Hematopoietic multipotent progenitor cell treated with erythropoietin and hydrocortisone succinate and interleukin-3 and kit ligand, for 15 days (in vitro differentiated cells): ENCODE measurements at places on chromosomes 13 and 19.

DNA sequence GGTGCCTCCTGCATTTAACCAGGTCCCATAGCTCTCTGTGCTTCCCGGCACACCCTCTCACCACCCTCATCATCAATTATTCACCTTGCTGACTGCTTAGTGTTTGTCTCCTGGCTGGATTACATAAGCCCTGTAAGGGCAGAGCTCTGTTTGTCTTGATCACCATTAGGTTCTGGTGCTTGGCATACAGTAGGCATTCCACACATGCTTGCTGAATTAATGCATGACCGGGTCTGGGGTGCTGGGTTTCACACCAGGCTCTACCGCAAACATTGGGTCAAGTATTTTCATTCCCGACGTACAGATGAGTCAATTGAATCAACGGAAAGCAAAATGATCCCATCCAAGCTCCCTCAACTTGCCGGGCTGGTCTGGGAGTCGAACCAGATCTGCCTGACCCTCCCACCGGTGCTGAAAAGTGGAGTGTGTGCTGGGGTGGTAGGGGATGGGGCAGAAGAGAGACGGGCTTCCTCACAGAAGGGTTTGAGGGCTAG is 28.5 kb downstream of the VAV1 start:
- DNase-seq: no peak

DNA sequence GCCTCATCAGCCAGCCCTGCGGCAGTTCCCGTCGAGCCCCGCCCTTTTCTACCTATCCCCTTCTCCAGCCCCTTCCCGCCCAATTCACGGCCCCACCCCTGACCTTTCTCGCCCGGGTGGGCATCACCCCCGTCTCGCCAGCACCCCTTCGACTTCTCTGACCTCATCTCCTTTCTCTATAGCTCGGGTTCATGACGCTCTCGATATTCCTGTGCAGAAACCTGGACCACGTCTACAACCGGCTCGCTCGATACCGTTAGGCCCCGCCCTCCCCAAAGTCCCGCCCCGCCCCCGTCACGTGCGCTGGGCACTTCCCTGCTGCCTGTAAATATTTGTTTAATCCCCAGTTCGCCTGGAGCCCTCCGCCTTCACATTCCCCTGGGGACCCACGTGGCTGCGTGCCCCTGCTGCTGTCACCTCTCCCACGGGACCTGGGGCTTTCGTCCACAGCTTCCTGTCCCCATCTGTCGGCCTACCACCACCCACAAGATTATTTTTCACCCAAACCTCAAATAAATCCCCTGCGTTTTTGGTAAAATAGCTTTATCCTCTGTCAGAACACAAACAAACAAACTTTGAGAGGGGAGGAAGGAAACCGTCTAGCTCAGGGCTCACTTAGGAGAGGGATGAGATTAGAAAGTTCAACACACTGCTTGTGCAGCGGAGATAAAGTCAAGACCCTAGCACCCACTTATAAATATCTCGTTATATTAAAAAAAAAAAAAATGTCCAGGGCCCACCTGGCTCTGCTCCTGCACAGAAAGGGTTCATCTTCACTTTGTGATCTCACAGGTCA is 5.1 kb downstream of the CD37 start:
- no peak for DNase-seq

DNA sequence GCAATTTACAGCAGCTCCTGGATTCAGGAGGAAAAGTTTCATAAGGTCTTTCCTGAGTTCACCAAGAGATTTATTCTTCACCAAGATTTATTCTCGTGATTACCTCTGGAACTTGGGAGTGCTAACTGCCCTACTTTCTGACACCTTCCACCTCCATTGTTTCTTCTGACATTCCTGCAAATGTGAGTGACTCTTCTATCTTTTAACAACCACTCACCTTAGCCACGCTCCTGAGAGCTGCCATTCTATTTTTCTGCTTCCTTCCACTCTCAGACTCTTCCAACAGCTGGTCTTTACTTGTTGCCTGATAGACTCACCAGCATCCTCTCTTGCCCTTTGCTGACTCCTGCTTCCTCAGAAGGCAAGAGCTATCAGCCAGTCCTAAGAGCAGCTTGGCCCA is 11.5 kb upstream of the CBY2 start:
- no peak for DNase-seq

- no peak for DNase-seq
Observed at GRCh38 chr19:52532480-52532879, 5.0 kb downstream of the ZNF808 start.

GRCh38 chr19:34676697-34677385 is at the start of gene SCGB2B2:
TSS of gene SCGB2B2 (minus strand) at chr19:34677159. CDS start at chr19:34594563, 82,596 bp downstream.
- DNase-seq: peak; percentile 79

- DNase-seq: no peak
Observed at GRCh38 chr19:7391218-7391670, 42.5 kb downstream of the ARHGEF18 start.

DNA sequence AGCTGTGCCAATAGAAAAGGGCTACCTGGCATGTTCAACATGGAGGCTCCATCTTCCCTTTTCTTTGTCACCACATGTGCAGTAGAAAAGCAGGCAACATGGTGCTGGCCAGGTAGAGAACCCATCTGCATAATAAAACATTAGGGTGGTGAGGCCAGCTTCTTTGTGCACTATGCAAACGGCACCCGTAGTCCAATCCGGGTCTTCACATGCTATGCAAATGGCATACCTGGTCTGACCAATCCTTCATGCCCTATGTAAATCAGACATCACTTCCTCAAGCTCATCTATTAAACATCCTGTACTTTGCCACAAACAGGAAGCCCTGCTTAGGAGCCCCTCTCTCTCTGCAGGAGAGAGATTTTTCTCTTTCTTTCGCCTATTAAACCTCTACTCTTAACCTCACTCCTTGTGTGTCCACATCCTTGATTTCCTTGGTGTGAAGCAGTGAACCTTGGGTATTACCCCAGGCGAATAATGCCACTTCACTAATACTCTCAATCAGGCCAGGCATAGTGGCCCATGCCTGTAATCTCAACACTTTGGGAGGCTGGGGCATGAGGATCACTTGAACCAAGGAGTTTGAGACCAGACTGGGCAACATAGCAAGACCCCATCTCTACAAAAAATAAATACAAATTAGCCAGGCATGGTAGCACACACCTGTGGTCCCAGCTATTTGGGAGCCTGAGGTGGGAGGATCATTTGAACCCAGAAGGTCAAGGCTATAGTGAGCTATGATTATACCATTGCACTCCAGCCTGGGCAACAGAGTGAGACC is 111.3 kb upstream of the MRI1 start:
- no peak for DNase-seq
